ENCODE measurements at places on chromosomes 2 and 18.

DNA sequence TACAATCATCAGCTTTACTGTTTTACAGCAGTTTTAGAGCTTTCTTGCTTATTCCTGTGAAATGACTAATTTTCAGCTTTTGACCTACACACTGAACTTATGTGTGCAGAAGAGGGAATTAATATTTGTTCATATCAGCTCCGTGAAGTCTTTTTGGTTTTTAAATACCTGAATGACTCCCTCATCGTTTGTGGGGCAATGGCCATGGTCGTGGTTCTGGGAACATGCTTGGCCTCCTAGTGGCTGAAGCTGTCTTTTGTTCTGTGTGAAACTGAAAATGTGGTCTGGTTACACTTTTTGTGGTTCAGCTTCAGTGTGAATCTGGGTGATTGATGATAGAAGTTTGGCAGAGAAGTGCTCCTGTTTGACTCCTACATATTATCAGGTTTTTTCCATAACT, 408.1 kb downstream of the THSD7B start:
- DNase-seq = no peak

- DNase-seq = no peak
Observed at GRCh38 chr2:48754874-48755273, 650 bp downstream of the LHCGR start.

GRCh38 chr18:23300231-23300805, 152.8 kb upstream of the RIOK3 start:
- no peak for DNase-seq

DNA sequence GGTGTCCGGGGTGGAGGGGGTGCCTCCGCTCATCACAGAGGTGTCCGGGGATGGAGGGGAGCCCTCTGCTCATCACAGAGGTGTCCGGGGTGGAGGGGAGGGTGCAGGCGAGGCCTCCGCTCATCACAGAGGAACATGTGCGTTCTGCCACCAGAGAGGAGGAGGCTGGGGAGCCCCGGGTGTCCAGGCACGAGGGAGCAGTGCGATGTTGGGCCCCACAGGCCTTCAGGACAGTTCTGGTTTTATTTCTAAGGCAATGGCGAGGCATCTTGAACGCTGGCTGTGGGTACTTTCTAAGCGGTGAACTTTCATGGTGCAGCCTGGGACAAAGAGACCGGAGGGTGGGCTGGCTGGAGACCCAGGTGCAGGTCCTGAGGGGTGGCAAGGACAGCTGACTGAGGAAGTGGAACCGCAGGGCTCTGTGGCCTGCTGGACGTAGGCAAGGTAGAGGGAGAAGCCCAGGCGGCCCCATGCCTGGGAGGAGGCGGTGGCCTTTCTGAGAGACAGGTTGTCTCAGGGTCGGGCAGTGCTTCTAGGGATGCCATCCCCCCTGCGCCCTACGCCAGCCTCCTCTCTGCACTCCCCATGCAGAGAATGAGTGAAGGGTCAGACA, 196.6 kb upstream of the SALL3 start:
- DNase-seq = no peak

DNA sequence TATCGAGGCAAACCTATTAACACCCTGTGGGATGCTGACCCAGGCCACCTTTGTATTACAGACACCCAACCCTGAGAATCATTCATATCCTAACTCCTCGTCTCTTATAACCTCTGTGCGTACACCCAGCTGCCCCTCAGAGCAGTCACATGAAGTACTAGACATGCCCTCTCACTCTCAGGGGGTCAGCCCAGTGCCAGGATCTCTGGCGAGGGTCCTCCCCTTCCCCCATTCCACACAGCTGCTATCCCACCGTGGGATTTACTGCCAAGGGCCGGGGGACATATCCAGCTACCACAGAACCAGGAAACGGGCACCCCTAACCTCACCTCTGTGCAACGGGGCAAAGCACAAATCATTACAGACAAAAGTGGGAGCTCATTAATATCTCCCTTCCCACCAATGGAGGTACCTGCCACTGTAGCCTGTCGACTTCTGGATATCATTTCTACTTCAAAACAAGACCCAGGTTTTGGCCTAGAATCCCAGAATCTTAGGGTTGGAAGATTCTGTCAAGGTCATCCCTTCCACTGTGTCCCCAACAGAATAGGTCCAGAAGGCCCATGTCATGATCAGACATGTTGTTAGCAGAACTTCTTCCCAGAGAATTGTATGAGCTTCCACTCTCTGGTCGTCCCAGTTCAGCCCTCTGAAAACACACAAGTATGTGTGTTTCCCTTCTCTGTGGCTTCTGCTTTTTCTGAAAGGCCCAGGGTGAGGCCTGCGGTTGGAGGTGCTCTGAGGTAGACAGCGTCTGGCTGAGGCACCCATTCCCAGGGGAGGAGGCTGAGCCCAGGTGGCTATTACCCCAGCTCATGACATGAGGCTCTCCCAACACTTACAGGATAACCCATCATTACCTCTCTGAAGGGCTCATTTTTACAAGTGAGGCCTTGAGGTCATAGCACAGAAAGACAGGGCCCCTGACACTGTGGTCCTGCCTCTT, 1.7 kb downstream of the TMBIM1 start:
- no peak for DNase-seq

DNA sequence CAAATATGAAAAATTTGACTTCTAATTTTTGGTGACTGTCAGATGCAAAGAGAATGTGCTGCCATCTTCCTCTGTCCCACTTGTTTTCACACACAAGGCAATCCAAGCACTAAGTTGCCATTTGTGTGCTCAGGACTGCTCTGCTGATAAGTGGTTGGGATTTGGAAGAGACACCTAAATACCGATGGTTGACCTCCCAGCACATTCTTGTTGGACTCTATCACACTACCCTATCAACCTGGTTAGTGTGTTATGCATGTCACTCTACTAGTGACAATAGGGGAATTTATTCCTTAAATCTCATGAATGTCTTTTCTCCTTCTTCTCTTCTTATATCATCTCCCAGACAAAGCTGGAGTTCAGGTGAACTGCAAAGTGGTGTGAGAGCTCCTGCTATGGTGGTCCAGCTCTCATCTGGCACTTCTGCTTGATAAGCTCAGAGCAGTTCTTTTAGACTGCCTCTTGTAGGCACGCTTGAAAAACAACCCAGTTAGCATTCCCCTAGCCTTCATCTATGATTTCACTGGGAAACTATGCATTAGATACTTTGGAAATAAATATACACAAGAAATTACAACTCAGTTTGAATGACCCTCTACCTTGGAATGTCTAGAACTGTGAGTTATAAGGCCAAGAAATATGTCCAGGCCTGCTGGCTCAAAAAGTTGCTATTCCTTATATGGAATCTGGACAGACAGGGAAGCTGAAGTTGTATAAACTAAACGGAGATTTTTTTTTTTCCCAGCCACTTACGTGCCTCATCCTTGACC, 404.8 kb downstream of the MEIS1 start:
- DNase-seq = no peak

GRCh38 chr2:204046145-204046544, 109.6 kb downstream of the ICOS start:
- no peak for DNase-seq

DNA sequence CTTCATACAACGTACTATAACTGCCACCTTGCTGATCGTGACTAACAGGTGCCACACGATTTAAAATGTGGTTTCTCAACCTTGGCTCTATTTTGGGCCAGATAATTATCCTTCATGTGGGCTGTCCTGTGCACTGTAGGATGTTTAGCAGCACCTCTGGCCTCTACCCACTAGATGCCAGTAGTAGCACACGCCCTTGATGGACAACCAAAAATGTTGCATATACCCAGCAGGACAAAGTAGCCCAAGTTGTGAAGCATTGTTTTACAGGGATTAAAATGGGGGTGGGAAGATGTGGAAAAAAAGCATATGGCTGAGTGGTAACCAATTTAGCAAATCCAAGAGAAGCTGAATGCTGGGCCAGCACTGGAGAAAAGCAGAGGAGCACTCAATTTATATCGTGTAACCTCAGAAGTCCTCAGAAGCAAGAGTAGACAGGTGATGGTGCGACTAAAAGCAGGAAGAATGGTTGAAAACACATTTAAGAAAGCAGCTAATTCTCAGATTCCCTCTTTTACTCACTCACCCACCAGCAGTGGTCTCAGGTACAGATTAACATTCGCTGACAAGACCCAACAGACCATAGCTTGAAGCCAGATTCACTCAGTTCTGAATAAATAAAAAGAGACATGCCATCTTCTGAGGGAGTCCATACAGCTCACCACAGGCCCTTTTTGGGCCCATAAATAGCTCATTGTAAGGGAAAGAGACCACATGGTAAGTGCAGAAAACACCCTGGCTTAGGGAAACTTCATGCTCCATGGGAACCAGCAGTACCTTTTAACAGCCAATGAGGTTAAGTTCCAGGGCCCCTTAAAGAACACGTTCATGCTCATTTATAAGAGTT, 50.6 kb downstream of the RAPH1 start:
- no peak for DNase-seq

DNA sequence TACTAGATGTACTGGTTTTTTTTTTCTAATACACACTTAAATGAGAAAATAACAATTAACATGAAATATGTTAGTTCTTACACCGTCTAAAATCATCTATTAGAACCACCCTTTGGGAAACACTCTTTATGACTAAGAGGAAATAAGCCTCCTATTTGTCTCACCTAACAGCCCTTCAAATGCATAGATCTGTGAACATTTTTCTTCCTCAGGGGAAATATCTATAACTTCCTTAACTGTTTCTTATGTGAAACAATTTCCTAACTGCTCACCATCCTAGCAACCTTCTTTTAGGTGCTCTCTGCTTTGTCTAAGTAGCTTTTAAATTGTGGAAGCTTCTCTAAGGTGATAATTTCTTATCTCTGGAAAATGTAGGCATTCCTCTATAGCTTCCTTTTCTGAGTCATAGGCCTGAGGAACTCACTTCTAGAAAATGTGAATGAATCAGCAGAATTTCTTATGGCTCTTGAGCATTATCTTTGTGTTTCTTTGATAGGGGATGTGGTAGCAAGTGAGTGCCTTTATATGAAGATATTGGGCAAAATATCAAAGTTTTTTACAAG, 56.1 kb downstream of the CNTNAP5 start:
- DNase-seq = no peak

DNA sequence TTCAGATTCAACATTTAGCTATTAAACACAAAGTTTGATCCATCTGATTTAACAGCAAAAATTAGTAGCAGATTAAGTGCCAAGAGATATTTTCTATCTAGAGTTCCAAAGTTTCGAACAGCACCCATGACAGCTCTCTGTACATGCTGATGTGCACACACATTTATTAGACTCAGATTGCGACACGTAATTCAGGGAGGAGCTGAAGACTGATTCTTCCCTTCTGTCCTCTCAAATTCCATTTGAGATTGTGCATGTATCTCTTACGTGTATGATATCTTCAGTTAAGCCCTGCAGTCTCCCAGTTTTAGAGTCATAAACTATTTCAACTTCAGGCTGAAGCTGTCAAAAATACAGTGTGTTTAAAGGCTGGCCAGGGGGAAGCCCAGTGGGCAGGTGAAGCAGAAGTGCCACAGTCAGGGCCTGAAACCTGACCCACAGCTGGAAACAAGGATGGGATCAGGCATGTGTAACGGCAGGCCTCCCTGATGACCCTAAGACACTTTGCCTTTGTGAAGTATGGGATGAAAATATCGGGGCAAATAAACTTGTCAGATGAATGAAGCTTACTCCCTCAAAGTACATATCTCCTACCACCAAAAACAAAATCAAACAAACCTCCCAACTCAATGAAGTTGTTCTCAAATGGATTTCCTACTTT, 30.6 kb downstream of the CYB5A start:
- DNase-seq = no peak

GRCh38 chr18:111306-112014, 46.9 kb upstream of the USP14 start:
- no peak for DNase-seq

DNA sequence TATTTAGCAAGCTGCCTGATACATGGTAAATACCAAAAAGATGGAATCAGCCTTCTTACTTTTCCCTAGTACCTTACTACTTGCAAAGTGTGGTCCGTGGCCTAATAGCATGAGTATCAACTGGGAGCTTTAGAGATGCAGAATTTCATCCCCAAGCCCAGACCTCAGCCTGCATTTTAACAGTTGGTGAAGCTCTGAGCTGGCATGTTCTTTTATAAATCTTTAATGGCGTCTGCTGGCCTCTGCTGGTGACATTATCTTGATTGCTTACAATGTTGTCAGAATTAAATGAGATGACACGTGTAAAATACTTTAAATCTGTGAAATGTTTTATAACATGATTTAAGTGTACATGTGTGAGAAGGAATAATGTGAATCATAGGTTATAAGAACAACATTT, 115.1 kb upstream of the NOSTRIN start:
- DNase-seq = peak; percentile 25

GRCh38 chr2:31192851-31193392, 24.4 kb downstream of the CAPN14 start:
- DNase-seq = no peak

DNA sequence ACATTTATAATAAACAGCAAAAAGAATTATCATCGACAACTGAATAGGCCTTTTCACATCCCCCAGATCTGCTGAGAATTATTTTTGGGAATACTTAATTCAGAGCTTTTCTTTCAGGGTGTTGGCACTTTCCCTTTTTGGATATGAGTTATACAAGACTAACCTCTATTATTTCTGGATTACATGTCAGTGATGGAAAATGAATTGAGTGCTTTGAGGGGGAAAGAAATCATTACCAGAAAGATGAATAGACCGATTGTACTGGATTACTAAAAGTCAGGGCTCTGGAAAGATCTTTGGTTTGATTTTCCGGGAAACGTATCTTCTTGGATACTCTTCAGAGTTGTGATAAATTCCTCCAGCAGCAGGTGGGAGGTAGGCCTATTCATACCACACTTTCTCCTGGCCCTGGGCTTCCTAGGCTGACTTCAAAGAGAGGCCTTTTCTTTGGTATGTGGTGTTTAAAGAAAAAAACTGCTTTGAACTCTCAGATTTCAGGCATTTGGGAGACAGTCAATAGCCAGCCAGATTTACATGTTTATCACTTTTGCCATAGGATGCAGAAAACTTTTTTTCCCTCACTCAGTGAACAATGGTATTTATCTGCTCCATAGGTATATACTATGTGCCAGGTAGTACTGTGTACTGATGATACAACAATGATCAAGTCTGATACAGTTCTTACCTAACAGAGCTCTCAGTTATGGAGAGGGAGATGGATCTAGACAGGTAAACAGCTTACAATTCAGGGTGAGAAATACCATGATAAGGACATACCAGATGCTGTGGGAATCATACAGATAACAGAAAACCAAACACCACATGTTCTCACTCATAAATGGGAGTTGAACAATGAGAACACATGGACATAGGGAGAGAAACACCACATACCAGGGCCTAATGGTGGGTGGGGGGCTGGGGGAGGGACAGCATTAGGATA, 63.3 kb upstream of the ACTR3 start:
- DNase-seq = no peak

GRCh38 chr2:7289697-7290096, 372.5 kb downstream of the RNF144A start:
- no peak for DNase-seq

GRCh38 chr18:22432657-22433137, 15.0 kb upstream of the CTAGE1 start:
- no peak for DNase-seq

GRCh38 chr2:235900631-235901030, 267.6 kb downstream of the GBX2 start:
- DNase-seq = no peak

Data from NCI-H1694 (cell line).